HCEC 1CT (cell line): ENCODE measurements at places on chromosomes 6 and 20.

- DNase-seq: no peak
These were observed 81.4 kb downstream of the SERAC1 start for GRCh38 chr6:158086504-158087223.

DNA sequence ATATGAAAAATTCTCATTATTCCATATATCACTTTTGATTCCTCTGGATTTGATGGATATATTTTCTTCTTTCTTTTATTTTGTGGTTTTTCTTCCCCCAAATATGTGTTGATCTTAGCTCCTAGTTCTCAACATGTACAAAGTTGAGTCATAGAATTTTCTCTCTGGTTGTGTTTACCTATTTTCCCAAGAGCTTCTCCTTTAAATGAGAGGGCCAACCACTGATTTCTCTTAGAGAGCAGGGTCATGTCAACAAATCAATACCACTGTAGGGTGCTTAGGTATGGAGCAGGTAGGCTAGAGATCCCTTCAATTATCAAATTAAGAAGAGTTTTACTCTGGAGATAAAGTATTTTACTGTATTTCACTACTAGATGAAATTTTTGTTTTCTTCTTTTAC lies 145.7 kb downstream of the BMP5 start:
- no peak for DNase-seq

GRCh38 chr20:53613748-53614147 lies 20.1 kb upstream of the ZNF217 start:
- DNase-seq: no peak

DNA sequence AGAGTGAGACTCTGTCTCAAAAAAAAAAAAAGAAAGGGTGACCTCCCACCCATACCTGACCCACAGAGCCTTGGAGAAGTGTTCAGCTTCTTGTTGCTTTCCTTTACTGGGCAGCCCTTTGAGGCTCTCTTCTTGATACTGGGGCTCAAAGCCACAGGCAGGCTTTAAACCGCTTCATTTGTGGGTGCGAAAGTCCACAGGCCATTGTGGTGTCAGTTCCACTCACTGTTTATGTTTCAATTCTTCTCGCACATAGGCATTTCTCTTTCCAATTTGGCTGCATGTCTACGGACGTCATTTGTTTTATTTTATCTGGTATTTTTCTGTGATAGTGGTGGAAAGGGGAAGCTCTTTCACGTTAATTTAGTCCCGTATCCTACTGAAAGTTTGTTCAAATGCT lies 34.6 kb downstream of the PPARD start:
- DNase-seq: peak; percentile 20

GRCh38 chr20:1907586-1907985 lies 12.4 kb downstream of the SIRPA start:
- no peak for DNase-seq

GRCh38 chr20:48697845-48698491 lies 129.8 kb downstream of the PREX1 start:
- peak; percentile 62 for DNase-seq

- no peak for DNase-seq
These were observed 26.0 kb downstream of the PTPRA start for GRCh38 chr20:2899243-2899642.

GRCh38 chr6:6659600-6660327 lies 71.2 kb downstream of the LY86 start:
- no peak for DNase-seq

GRCh38 chr6:84927551-84927950 lies 163.2 kb upstream of the TBX18 start:
- DNase-seq: no peak

- DNase-seq: peak; percentile 13
These were observed at the start of gene HLA-DPA1 for GRCh38 chr6:33073431-33073871. HLA-DPA1 (minus strand) TSS chr6:33073649.
